CD4-positive, alpha-beta T cell treated with Interleukin-15 for 1 hour (primary cell): ENCODE measurements at places on chromosomes 5 and 9.

- DNase-seq, result no peak
Measured at GRCh38 chr5:58505971-58506640, 14.9 kb downstream of the GAPT start.

DNA sequence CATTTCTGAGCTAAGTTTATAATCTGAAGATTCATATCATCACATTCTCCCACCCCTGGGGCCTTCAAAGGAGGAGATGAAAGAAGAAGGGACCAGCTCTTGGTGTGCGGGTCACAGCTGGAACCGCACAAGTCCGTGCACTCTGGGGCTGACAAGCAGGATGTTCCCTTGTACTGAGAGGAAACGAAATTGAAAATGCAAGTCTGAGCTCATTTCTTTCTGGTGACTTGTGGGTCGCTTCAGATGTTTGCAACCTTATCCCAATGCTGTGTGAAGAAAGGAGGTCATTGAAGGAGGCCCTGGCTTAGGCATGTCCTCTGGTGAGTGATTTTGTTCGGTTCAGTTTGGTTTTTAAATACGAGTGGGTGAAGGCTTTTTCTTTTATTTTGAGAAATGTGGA lies 59.6 kb downstream of the C9orf152 start:
- DNase-seq, result peak; percentile 43

DNA sequence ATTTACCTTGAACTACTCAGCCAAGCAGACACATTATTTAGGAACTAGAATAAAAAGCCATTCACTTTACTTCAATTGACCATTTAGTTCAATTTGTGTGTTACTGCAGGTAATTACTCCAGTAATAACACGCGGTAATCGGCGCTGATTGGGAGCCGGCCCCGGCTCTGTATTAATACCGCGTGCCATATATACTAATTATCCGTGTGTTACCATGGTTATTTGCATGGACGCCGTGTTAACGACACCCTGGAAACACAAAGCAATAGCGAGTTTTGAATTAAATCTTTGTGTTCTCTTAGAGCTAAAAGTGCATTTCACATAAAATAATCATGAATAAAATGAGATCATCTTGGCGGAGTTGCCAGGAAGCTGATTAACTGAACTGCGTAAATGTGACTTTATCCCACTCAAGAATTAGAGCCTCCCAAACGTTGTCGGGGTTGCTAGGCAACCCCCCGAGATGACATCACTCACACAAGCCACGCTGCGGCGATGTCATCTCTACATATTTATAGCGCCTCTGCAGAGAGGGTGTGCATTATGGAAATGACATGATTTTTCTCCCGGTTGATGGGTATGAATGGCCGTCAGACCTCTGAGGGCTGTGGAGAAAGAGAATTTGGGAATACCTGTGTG lies 41.4 kb upstream of the RNU6ATAC start:
- DNase-seq, result peak; percentile 2

- no peak for DNase-seq
Measured at GRCh38 chr9:87862536-87863268, 20.0 kb upstream of the SPATA31E1 start.

DNA sequence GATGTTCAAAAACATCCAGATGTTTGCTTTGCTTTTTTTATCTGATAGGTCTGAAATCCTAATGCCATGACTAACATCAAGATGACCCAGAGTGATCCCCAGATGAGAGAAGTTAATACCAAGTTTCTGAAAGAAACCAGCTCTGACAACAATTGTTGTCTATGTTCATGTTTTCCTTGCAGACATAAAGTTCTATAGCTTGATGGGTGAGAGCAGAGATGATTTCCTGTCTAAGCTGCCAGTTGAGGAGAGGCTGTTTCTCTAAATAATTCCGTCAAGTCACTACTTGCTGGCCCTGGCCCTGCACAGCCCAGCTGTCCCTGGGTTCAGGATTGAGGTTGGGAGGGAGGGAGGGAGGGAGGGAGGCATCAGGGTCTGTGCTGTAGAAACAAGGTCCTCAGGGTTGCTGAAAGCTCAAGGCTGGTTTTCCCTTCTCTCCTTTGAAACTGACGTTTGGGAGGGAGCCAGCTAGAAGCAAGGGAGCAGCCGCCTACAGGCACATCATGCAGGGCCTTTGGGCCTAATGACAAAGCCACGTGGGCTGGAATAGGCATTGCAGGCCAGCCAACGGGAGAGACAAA lies 3.9 kb downstream of the SPARC start:
- DNase-seq, result no peak

DNA sequence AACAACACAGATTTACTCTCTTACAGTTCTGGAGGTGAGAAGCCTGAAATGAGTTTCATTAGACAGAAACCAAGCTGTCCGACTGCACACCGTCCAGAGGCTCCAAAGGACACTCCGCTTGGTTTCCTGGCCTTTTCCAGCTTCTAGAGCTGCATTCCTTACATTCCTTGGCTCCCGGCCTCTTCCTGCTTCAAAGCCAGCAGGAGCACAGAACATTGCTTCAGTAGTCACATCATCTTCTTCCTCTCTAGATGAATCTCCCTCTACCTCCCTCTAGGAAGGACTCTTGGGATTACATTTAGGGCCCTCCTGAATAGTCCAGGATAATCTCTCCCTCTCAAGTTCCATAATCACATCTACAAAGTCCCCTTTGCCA lies 213.3 kb downstream of the CDK5RAP2 start:
- DNase-seq, result no peak

DNA sequence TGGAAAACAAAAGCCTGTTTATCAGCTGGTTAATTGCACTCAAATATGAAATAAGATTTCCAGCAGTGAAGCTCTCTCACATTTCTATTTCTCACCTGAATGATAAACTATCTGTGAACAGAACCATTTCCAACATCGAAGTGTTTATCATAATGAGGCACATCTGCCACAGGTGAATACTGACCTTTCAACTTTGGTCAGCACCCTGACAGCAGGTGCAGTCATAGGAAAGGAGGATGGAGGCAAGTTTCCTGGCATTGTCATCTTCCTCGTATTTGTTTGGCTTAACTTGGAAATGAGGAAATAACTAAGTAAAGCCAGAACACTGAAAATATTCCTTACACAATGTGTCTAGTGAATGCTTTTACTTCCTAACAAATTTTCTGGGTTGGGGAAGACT lies 716.4 kb downstream of the NR2F1-AS1 start:
- no peak for DNase-seq

- DNase-seq, result no peak
Measured at GRCh38 chr5:140509898-140510297, 37.6 kb upstream of the EIF4EBP3 start.

DNA sequence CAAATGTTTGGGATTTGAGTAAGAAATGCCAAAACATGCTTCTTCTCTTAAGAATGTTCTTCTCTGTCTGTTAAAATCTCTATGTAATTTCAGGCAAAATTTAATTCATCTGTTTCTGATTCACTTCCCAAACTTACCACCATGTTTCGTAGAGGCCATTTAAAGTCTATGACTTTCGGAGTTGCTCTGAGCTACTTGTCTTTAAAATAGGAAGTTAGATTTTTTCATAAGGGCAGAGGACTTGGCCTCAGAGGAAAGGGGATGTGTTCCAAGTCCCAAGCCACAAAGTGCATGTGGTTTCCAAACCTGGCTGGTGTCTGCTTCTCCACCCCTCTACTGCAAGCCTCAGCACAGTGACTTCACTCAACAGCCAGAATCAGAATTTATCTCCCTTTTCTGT lies 111.3 kb upstream of the ADRA1B start:
- DNase-seq, result peak; percentile 45

GRCh38 chr9:115157245-115157674 lies 39.3 kb upstream of the TNC start:
- DNase-seq, result no peak

- no peak for DNase-seq
Measured at GRCh38 chr5:71586052-71586940, 844 bp upstream of the MCCC2 start.

DNA sequence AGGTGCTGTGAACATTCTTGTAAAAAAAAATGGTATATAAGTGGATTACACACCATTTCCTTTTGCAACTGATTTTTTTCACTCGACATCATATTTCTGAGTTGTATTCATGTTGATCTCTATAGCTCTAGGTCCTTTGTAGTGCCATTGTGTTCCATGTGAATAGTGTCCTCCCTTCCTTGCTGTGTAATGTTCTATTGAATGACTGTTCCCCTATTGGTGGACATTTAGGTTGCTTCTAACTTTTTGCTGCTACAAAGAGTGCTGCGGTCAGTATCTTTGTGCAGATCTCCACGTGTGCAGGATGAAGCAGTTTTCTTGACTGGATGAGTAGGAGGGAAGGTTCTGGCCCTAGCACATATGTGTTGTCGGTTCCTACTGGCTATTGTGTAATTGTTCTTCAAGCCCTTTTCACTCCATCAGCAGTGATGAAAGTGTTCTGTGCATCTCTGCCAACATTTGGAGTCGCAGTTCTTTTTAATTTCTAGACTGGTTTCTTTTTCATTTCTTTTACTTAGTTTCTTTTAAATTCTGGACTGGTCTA lies 20.2 kb downstream of the DAB2IP start:
- DNase-seq, result no peak

DNA sequence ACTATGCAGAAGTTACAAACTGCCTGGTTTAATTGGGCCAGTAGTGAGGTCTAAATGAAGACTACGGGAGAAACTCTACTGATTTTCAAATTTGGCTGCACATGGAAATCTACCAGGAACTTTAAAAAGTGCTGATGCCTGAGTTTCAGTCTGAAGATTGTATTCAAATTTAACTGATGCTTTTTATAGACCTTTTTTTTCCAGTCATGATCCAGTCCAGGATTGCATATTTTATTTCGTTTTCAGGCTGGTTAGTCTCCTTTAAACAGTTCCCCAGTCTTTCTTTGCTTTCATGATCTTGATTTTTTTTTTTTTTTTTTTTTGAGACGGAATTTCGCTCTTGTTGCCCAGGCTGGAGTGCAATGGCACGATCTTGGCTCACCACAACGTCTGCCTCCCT lies 23.7 kb upstream of the SPZ1 start:
- DNase-seq, result no peak

DNA sequence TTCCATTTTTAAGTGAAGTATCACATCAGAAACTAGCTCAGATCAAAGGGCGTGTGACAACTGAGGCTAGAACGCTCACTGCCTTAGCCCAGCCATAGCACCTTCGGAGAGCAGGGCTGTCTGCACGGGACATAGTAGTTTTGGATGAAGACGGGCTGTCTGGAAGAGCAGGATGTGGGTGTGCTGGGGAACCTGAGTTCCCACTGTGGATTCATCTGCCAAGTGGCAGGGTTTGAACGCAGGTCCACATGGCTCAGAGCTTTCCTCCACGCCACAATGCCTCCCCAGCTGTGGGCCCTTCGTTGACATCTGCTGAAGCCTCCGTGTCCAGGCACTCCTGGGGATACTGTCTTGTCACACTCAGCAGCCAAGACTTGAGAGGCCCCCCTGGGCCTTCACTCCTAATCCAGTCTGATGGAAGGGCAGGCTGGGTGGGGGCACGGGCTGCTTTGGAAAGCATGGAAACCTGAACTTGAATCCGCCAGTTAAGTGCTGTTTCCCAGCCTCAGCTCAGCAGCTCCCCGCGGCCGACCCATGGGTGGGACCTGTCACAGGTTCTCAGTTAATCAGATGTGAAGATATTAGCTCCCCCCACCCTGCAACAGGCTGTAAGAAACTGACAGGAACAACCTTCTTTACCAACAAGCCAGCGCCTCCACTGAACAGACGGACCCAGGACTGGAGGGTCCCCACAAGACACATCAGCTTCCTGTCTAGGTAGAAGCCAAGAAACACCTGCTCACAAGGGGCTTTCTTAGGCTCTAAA lies 228.1 kb downstream of the FANCC start:
- no peak for DNase-seq

GRCh38 chr5:7317751-7318150 lies 78.2 kb upstream of the ADCY2 start:
- no peak for DNase-seq

DNA sequence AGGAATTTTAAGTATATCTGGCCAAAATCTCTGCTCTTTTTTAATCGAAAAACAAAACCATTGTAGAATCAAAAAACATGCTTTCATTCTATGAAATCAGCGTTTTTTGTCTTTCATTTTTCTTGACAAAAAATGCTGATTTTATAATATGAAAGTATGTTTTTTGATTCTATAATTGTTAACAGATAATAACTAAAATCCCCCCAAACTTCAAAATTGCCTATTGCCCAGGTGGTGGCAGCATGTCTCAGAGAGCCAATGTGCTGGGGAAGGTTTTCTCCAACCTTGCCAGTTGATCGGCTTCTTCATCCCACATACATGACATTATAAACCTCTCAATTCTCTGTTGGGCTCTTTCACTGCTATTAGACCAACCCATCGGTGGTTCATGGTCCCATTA lies 5.1 kb upstream of the SMIM15 start:
- DNase-seq, result no peak

- no peak for DNase-seq
Measured at GRCh38 chr5:38191693-38192092, 66.7 kb upstream of the EGFLAM start.
